Bronchial smooth muscle cell (primary cell): ENCODE measurements at places on chromosomes 2 and 18. TPM values are rescaled to one million over a fixed set of nuclear protein-coding genes. Genes with fewer than 3 reads are reported as not detected.

Gene CYRIA
- total RNA-seq: 1.7 and 3.3 TPM in 2 replicates

Gene INPP5D
- total RNA-seq: 0.86 and 1.3 TPM in 2 replicates

Gene SPRED2
- 4.0 and 4.4 TPM in 2 replicates for total RNA-seq

Gene MSH6
- 23.4 and 28.4 TPM in 2 replicates for total RNA-seq

Gene BCS1L
- total RNA-seq: 27.9 and 36.4 TPM in 2 replicates

Gene UPP2
- total RNA-seq: 0.09 TPM in 1 of 2 replicates, not detected in the other

Gene TET3
- total RNA-seq: 1.7 and 2.8 TPM in 2 replicates

Gene NRP2
- total RNA-seq: 21.3 and 41.9 TPM in 2 replicates

Gene LCT
- total RNA-seq: under 0.01 and 0.09 TPM in 2 replicates

Gene KIAA2012
- total RNA-seq: not detected in 2 replicates

Gene CPO
- total RNA-seq: 0.16 and 0.17 TPM in 2 replicates

Gene GTF2A1L
- 0.69 and 0.95 TPM in 2 replicates for total RNA-seq

Gene CNTNAP5
- total RNA-seq: not detected in 2 replicates

Gene SLC38A11
- 0.09 and 0.47 TPM in 2 replicates for total RNA-seq

Gene CCDC102B
- total RNA-seq: 5.3 and 15.0 TPM in 2 replicates

Gene TUBB8B
- total RNA-seq: not detected in 2 replicates

Gene SERPINB7
- total RNA-seq: 0.79 TPM in 1 of 2 replicates, not detected in the other

Gene M1AP
- total RNA-seq: not detected in 2 replicates

Gene ETAA1
- 10.0 and 15.4 TPM in 2 replicates for total RNA-seq

Gene LRRTM4
- 0.16 TPM in 1 of 2 replicates, not detected in the other for total RNA-seq

Gene TYMS
- 13.7 and 16.2 TPM in 2 replicates for total RNA-seq

Gene ASXL3
- total RNA-seq: under 0.01 and 0.69 TPM in 2 replicates

Gene AMER3
- under 0.01 TPM in 1 of 2 replicates, not detected in the other for total RNA-seq

Gene VSNL1
- 0.17 and 0.47 TPM in 2 replicates for total RNA-seq

Gene NYAP2
- total RNA-seq: not detected in 2 replicates

Gene CAD
- 21.9 and 22.9 TPM in 2 replicates for total RNA-seq

Gene ABCG8
- total RNA-seq: not detected in 2 replicates

Gene PTH2R
- under 0.01 TPM in 1 of 2 replicates, not detected in the other for total RNA-seq

Gene SALL3
- not detected in 2 replicates for total RNA-seq

Gene CCDC68
- total RNA-seq: under 0.01 and 6.9 TPM in 2 replicates

Gene HAAO
- 1.6 and 12.2 TPM in 2 replicates for total RNA-seq

Gene CYS1
- total RNA-seq: 3.2 and 5.0 TPM in 2 replicates

Gene ANTXR1
- 29.9 and 31.8 TPM in 2 replicates for total RNA-seq

Gene DGUOK
- 21.6 and 35.6 TPM in 2 replicates for total RNA-seq

Gene AGXT
- total RNA-seq: not detected in 2 replicates

Gene CYP26B1
- 0.52 TPM in 1 of 2 replicates, not detected in the other for total RNA-seq

Gene CXCR2
- not detected in 2 replicates for total RNA-seq

Gene POMC
- total RNA-seq: 1.4 TPM in 1 of 2 replicates, not detected in the other

Gene MTCL1
- total RNA-seq: 32.9 and 46.7 TPM in 2 replicates

Gene STPG4
- total RNA-seq: 0.16 TPM in 1 of 2 replicates, not detected in the other

Gene FEV
- not detected in 2 replicates for total RNA-seq

Gene ASPRV1
- 0.32 and 0.43 TPM in 2 replicates for total RNA-seq

Gene GRHL1
- 0.16 and 0.52 TPM in 2 replicates for total RNA-seq

Gene VAMP5
- total RNA-seq: 32.5 and 62.6 TPM in 2 replicates

Gene POTEJ
- total RNA-seq: not detected in 2 replicates

Gene C2orf15
- total RNA-seq: not detected in 2 replicates
